ENCODE measurements at places on chromosomes 13 and 19.

DNA sequence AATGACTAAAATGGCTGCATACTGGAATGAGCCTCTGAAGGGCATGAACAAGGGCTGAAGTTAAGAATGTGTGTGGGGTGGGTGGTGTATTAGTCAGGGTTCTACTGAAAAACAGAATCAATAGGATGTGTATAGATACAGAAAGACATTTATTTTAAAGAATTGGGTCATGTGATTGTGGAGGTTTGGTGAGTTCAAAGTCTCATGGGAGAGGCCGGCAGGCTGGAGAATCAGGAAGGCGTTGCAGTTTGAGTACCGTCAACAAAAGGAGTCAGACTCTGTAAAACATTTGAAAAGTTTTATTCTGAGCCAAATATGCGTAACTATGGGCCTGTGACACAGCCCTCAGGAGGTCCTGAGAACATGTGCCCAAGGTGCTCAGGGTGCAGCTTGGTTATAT is 24.5 kb upstream of the CYSLTR2 start:
- H3K4me3 ChIP-seq: no peak overlapping the region
- H3K27ac ChIP-seq: no peak overlapping the region
- H3K27me3 ChIP-seq: no peaks in the 10 kb centered on the region
- H3K4me1 ChIP-seq: peaks cover 3% of the 10 kb centered on the region
- H3K36me3 ChIP-seq: no peaks in the 10 kb centered on the region

GRCh38 chr13:46605076-46605824 is 52.3 kb downstream of the LRCH1 start:
- DNase-seq: no peak
- H3K4me1 ChIP-seq: peaks cover 45% of the 10 kb centered on the region
- H3K4me3 ChIP-seq: no peak overlapping the region
- no peak overlapping the region for H3K27ac ChIP-seq

DNA sequence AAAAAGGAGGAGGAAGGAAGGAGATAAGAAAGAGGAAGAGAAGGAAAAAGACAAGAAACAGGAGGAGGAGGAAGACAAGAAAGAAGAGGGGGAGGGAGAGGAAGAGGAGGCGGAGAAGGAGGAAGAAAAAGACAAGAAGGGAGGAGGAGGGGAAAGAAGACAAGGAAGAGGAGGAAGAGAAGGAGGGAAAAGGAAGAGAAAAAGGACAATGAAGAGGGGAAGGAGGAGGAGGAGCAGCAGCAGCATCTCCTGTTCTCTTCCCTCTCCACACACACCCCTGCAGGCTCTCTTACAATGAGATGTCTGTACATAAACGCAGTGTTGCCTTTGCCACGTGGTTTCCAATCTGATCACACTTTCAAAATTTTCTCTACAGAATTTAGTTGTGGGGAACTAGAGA is 66.6 kb downstream of the RUBCNL start:
- peaks cover 4% of the 10 kb centered on the region for H3K36me3 ChIP-seq
- peak overlapping the region; percentile 77 for H3K27ac ChIP-seq
- H3K4me3 ChIP-seq: peak overlapping the region; percentile 75
- no peaks in the 10 kb centered on the region for H3K27me3 ChIP-seq
- no peak for DNase-seq
- H3K4me1 ChIP-seq: peaks cover 23% of the 10 kb centered on the region

DNA sequence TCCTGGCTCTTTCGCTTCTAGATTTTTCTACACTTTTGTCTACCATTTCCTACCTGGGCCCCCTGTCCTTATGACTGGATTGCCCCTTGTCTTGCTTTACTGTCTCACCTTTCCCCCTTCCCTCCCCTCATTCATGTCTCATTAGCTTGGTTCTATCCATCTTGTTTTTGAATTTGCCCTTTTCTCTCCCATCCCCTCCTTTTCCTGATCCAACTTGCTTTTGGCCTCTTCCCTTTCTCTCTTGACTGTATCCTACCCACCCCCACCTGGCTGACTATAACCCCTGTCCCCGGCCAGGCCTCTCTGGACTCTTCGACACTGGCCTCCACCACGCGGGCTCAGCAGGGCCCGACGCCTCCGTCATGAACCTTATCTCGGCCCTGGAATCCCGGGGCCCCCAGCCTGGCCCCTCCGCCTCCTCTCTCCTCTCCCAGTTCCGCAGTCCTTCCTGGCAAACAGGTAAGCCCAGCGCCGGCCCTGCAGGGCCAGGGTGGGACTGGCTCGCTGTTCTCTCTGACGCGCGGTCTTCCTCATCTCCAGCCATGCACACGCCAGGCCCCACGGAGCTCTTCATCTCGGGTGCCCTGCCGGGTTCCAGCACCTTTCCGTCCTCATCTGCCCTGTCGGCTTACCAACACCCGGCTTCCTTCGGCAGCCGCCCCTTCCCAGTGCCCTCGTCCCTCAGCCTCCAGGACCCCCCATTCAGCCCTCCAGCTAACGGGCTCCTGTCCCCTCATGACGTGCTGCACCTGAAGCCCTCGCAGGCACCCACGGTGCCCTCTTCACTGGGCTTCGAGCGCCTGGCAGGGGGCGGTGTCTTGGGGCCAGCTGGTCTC is 3.4 kb downstream of the PRR12 start:
- H3K36me3 ChIP-seq: peaks cover 22% of the 10 kb centered on the region
- peak overlapping the region; percentile 95 for H3K4me3 ChIP-seq
- no peaks in the 10 kb centered on the region for H3K27me3 ChIP-seq
- no peak for DNase-seq
- H3K27ac ChIP-seq: peak overlapping the region; percentile 92
- peaks cover 25% of the 10 kb centered on the region for H3K4me1 ChIP-seq

GRCh38 chr19:42248270-42249148 is 6.1 kb upstream of the GSK3A start:
- DNase-seq: no peak
- H3K4me1 ChIP-seq: peaks cover 31% of the 10 kb centered on the region
- H3K27me3 ChIP-seq: no peaks in the 10 kb centered on the region
- no peak overlapping the region for H3K27ac ChIP-seq
- no peak overlapping the region for H3K4me3 ChIP-seq

- no peak overlapping the region for H3K27ac ChIP-seq
- no peak overlapping the region for H3K4me3 ChIP-seq
- no peaks in the 10 kb centered on the region for H3K27me3 ChIP-seq
- DNase-seq: no peak
- peaks cover 52% of the 10 kb centered on the region for H3K36me3 ChIP-seq
Observed at GRCh38 chr13:99062593-99062992, 84.7 kb upstream of the DOCK9 start.

DNA sequence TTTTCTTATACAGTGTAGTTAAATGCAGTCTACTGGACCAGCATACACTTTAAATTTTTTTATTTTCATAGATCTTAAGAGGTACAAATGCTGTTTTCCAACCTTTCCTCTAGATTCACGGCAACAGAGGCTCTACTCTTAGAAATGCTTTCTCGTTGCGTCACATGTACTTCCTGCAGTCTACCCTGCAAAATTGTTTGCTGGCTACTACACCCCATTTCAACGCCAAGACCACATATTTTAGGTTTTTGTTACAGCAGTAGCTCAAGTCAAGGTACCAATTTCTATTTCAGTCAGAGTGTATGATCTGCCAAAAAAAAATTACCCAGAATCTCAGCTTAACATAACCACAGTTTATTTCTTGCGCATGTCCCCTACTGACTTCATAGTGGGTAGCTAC is 94.1 kb downstream of the TNFSF13B start:
- H3K27ac ChIP-seq: no peak overlapping the region
- H3K36me3 ChIP-seq: no peaks in the 10 kb centered on the region
- H3K27me3 ChIP-seq: no peaks in the 10 kb centered on the region
- no peak overlapping the region for H3K4me3 ChIP-seq
- no peak for DNase-seq

DNA sequence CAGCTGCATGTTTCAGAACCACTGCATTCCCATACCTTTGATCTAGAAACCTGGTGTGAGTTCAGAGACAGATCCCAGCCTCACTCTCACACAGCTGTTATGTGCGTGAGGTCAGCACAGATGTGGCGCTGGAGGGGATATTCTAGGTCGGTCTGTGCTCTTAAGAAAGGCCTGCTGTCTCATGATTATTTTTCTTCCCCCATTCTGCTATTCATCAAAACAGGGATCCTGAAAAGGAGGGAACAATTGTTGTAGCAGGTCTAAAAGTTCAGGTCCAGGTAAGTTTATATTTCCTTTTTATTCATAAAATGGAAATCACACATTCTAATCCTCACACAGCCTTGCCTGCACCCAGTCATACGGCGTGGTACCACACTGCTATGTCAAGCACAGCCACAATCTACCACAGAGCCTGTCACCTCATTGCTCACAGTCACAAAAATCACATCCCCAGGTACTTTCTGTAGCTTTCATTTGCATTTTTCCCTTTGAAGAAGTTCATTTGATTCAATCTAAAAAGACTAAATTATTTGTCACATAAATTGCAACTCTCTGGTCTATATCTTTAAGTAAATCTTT is 867 bp downstream of the ZNF546 start:
- peak overlapping the region; percentile 96 for H3K27ac ChIP-seq
- no peak for DNase-seq
- H3K4me3 ChIP-seq: peak overlapping the region; percentile 93
- peaks cover 26% of the 10 kb centered on the region for H3K4me1 ChIP-seq

- peaks cover 52% of the 10 kb centered on the region for H3K27me3 ChIP-seq
- no peak overlapping the region for H3K27ac ChIP-seq
- no peaks in the 10 kb centered on the region for H3K36me3 ChIP-seq
- no peak for DNase-seq
- peaks cover 10% of the 10 kb centered on the region for H3K4me1 ChIP-seq
Observed at GRCh38 chr13:23609874-23610576, 39.8 kb downstream of the TNFRSF19 start.

- peak overlapping the region; percentile 87 for H3K4me3 ChIP-seq
- H3K27me3 ChIP-seq: no peaks in the 10 kb centered on the region
- H3K36me3 ChIP-seq: peaks cover 22% of the 10 kb centered on the region
- DNase-seq: peak; percentile 70
- peaks cover 7% of the 10 kb centered on the region for H3K4me1 ChIP-seq
Observed at GRCh38 chr19:12092065-12092867, 27.7 kb downstream of the ZNF844 start.

DNA sequence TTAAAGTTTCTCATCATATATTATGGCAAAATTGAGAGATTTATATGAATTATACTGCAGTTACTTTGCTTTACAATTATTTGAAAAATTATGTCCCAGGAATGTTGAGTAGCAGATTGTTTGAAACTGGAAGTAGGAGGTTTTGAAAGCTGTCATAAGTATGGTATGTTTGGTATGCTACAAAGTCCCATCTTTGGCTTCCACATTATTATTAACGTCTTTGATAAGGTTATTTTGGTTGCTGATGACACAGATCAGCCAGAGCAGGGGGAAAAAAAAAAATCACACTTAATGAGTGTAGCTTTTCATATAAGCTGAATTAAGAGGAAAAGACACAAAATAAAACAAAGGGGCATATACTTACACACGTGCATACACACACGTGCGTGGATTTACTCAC is 130.1 kb downstream of the SLITRK1 start:
- H3K4me1 ChIP-seq: no peaks in the 10 kb centered on the region
- no peak for DNase-seq
- no peaks in the 10 kb centered on the region for H3K27me3 ChIP-seq
- no peak overlapping the region for H3K27ac ChIP-seq
- no peak overlapping the region for H3K4me3 ChIP-seq

DNA sequence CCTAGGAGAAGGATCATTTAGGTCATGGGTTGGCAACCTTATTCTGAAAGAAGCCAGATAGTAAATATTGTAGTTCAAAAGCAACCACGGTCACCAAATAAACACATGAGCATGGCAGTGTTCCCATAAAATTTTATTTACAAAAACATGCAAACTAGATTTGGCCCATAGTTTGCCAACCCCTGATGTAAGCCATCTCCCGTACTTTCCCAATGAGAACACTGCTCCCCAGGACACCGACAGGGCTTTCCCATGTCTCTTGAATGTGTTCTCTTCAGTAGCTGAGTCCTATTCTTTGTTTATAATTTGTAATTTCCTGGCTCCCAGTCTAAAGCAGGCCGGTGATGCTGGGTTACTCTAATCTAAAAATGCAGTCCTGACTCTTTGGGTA is 239.6 kb downstream of the LHFPL6 start:
- no peak for DNase-seq
- H3K36me3 ChIP-seq: no peaks in the 10 kb centered on the region
- H3K27me3 ChIP-seq: no peaks in the 10 kb centered on the region
- no peaks in the 10 kb centered on the region for H3K4me1 ChIP-seq
- H3K4me3 ChIP-seq: no peak overlapping the region

Data from T-helper 2 cell treated with Interferon-gamma antibody and Interleukin-4, amounts not matched to agents 5 μg/mL and 100 μg/mL, for 36 hours (primary cell).